Activated CD4-positive, alpha-beta memory T cell treated with anti-CD3 and anti-CD28 coated beads for 36 hours (primary cell): ENCODE measurements at places on chromosomes 1 and 21. TPM values are rescaled to one million over a fixed set of nuclear protein-coding genes. Genes with fewer than 3 reads are reported as not detected.

GRCh38 chr1:230517786-230518185 lies 91.7 kb upstream of the PGBD5 start:
- DNase-seq, result no peak

HIVEP3 gene
- 26.2 TPM for total RNA-seq

- peak; percentile 87 for DNase-seq
Observed at GRCh38 chr1:161013488-161014230, 7.3 kb downstream of the F11R start.

GRCh38 chr1:173475564-173476196 lies 1.5 kb upstream of the PRDX6 start:
- peak; percentile 49 for DNase-seq

DNA sequence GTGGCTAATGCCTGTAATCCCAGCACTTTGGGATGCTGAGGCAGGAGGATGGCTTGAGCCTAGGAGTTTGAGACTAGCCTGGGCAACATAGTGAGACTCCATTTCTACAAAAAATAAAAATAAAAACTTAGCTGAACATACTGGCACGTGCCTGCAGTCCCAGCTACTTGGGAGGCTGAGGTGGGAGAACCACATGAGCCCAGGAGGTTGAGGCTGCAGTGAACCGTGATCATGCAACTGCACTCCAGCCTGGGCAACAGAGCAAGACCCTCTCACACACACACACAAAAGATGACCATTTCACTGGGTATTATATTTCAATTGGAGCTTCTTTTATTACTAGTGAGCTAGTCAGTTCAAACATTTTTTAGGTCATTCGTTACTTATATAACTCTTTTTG lies 116.9 kb upstream of the SLC35F3 start:
- no peak for DNase-seq

- no peak for DNase-seq
Observed at GRCh38 chr1:103911450-103911849, 161.8 kb downstream of the AMY1C start.

- DNase-seq, result no peak
Observed at GRCh38 chr1:162230096-162230495, 146.6 kb downstream of the SPATA46 start.
